ENCODE measurements at places on chromosomes 5 and 9.

DNA sequence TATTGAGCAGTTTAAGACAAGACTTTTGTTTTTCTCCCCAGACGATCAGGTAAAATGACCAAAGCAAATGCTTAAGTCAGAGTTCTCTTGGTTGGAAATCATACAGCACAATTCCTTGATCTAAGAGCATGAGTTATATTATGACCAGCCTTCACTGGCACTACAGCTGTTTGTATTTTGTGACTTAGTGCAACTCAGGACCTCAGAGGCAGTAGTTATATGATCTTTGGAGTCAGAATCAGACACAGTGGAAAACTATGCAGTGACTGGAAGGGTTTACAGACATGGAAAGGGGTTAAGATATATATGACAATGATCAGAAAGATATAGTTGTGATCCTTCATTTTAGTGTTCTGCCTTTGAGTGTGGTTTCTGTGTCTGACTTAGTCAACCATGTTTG is 24.3 kb downstream of the RAD23B start:
- DNase-seq = no peak

GRCh38 chr5:116651653-116652052 is 77.0 kb upstream of the SEMA6A start:
- DNase-seq = no peak

DNA sequence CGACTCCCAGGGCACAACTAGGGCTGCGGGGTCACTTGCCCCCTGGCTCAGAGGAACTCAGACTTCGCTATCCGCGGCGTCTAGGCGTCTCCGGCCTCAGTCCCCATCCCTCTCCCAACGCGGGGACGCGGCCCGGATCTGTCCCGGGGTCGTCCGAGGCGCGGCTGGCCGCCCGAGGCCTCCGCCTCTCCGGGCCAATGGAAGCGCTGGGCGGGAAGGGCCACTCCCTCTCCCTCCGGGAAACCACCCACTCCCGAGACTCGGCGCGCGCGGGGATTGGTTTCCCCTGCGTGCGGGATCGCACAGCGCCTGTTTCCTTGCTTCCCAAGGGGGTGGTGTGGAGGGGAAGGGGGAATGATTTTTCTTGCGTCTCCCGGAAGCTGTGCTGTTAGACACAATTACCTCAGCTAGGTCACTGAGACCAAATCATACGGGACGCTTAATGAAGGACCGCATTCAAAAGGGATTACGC is 38.3 kb downstream of the NR2F1 start:
- no peak for DNase-seq

DNA sequence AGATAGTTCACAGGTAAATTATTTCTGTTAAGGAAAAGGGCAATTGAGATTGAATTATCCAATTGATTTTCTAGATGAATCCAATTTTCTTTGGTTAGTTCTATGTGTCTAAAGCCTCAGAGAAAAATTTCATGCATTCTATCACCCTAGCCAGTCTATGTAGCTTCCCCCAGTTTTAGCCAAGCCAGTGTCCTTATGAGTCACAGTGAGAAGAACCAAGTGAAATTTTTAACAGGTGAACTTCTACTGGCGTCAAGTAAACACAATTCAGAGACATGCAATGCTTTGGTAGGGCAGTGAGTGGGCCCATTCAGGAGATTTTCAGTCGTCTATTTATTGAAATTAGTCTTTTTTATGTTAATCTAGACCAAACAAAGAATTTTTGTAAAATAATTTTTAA is 1077.4 kb upstream of the ARRDC3 start:
- no peak for DNase-seq

DNA sequence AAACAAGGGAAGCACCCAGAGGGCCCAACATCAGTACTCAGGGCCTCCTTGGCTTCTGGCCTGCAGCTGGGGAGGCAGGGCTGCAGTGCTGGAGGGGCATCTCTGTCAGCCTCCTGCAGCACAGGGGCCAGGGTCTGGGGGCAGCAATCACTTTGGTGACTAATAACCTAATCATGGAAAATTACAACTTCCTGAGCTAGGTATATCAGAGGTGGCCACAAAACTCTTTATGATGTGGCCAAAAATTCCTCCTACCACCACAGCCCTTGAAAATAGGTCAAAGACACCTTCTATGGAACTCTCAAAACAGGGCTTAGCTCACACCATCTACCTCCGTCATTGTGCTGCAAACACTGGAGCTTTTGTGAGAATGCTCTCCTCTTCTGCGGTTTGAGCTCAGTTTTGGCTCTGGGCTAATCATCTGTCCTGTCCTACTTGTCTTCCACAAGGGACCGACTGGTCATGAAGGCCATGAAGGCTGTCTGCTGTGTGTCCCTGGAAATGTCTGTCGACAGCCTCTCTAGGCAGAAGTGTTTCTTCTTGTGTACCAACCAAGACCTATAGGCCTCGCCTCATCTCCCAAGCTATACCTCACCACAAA is 28.6 kb downstream of the CSF2 start:
- no peak for DNase-seq

DNA sequence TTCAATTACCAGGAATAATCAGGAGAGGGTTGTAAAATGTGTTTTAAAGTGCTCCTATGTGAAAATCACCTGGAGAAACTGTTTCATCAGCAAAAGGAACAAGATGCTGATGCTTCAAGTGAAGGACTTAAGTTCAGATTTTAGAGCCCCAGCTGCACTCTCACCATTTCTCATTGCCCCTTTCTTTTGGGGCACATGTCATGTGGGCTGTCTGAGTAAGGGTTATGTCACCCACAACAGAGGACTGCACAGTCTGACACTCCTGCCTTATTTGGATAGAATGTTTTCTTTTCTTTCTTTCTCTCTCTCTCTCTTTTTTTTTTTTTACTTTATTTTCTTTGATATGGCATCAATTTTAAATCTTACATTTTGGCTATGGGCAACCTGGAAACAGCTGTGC is 204.1 kb upstream of the EFNA5 start:
- no peak for DNase-seq

- no peak for DNase-seq
Measured at GRCh38 chr5:50476549-50476948, 35.5 kb upstream of the EMB start.

DNA sequence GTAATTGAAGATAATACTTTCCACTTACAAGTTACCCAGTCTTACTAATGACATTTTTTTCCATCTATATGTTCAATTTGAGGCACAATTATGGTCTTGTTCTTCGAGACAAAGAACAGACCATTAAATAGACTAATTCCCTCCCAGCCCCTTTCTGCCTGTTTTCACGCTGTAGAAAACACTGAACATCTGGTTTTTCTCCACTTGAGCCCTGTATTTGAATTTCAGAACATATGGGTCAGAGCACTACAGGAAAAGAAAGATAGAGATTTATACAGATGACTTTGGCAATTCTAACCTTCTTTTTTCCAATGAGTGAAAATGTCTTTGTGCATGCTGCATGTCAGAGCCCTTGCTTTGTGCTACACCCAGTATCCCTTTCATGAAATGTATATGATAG is 506.9 kb downstream of the LRRC70 start:
- no peak for DNase-seq

- no peak for DNase-seq
Measured at GRCh38 chr5:102924963-102925362, 169.9 kb downstream of the PAM start.

GRCh38 chr9:615756-616155 is 225.7 kb upstream of the DMRT1 start:
- no peak for DNase-seq

DNA sequence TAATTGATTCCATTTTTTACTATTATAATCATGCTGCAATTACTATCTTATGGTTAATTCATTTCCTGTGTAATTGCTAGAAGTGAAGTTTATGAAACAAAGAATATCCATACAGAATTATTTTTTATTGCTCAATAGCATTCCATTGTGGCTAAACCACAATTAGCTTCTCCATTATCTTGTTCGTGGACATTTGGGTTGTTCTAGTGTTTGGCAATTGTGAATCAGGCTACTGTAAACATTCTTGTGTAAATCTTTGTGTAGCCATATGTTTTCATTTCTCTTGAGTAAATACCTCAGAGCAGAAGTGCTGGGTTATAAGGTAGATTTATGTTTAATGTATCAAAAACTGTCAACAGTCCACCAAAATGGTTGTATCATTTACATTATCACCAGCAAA is 341.1 kb downstream of the MAT2B start:
- DNase-seq = peak; percentile 16

DNA sequence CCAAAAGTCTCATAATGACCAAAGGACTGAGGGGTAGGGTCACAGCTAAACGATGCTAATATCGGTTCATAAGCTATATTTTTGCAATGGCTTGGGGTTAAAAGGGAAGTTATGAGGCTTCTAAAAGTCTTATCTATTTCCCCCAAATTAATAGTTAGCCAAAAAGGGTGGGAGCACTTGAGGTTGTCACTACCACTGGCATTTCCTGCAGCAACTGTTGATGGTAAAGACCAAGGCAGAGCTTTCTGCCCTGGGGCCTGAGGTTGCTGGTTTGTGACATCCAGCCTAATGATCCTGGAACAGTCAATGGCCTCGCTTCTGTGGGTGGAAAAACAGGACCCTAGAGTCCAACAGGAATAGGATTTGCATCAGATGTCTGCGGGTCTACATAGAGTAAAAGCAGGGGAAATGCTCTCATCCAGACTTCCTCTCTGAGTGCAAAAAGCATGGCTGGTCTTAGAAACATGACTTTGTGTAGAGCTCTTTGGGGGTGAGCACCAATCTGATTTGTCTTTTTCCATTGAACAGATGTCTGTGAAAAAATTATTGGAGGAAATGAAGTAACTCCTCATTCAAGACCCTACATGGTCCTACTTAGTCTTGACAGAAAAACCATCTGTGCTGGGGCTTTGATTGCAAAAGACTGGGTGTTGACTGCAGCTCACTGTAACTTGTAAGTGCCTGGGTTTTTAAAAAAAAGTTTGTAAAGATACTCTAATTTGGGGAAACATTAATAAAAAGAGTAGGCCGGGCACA is 2.7 kb downstream of the GZMA start:
- DNase-seq = no peak

- no peak for DNase-seq
Measured at GRCh38 chr5:13350767-13351166, 593.7 kb downstream of the DNAH5 start.

GRCh38 chr9:114909661-114910060 is 20.7 kb downstream of the TNFSF8 start:
- no peak for DNase-seq

- DNase-seq = no peak
Measured at GRCh38 chr9:95629585-95629984, 112.8 kb upstream of the PTCH1 start.

DNA sequence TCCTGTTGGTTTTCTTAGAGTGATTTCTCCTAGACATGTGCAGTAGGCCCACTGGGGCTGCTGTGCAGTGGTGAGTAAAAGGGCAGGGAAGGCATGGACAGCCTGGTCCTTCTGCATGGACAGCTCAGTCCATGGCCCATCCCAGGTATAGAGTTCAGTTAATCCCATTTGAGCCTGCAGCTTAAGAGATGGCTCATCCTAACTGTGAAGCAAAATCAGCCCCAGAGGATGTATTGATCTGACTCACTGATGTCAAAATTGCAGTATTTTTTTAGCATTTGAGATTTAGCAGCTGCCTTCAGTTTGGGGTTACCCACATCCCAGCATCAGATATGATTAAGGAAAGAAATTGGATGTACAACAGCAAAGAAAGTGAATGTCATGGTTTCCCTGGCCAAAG is 93.4 kb downstream of the PDE6A start:
- DNase-seq = no peak

- no peak for DNase-seq
Measured at GRCh38 chr9:77833561-77834429, 185.7 kb upstream of the GNA14 start.

GRCh38 chr5:84437673-84438315 is 53.1 kb upstream of the EDIL3 start:
- DNase-seq = peak; percentile 49

DNA sequence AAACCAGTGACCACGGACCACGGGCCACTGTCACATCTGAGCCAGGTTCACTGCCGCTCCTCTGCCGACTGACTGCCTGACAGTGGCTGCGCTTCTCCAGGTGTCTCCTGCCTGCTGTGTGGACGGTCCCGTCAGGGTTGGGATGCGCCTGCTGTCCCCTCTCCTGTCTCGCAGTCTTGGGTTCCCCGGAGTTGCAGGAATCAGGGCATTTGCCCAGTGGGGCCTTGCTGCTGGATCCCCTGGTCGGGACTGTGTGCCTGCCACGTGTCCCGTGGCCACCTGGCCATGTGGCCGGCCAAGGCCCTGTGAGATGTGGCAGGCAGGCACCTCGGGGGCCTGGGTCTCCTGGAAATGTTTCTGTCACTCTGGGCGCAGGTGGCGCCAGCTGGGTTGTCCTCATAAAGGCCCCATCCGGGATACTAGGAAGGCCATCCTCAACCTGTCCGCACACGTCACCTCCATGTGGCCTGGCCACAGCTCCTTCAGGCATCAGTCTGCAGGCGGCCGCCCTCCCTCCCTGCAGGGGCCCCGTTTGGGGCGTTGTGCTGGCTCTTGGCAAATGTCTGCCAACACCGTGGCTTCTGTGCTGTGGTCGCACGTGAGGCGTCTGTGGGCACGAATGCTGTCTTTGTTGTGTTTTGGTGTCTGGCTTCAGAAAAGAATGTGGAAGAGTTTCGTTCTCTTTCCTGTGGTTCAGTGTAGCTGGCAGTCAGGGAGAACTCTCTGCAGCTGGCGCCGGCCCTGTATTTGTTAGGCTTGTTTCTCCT is 6.4 kb upstream of the TOR4A start:
- DNase-seq = no peak

GRCh38 chr5:90201923-90202322 is 207.6 kb downstream of the CETN3 start:
- DNase-seq = no peak

GRCh38 chr5:167995844-167996425 is 295.5 kb upstream of the WWC1 start:
- no peak for DNase-seq
